ENCODE measurements at places on chromosomes 2 and 18. TPM values are rescaled to one million over a fixed set of nuclear protein-coding genes. Genes with fewer than 3 reads are reported as not detected.

MOGAT1 gene
- total RNA-seq: not detected

SALL3 gene
- not detected for total RNA-seq

TCF23 gene
- not detected for total RNA-seq

GPR155 gene
- total RNA-seq: 1.6 TPM

CFAP65 gene
- not detected for total RNA-seq

ARPC2 gene
- 428 TPM for total RNA-seq

BCL2 gene
- 2.8 TPM for total RNA-seq

GPR35 gene
- total RNA-seq: 0.14 TPM

KCNE4 gene
- total RNA-seq: 3.1 TPM

FAM237A gene
- not detected for total RNA-seq

CCDC68 gene
- total RNA-seq: 18.3 TPM

AGXT gene
- total RNA-seq: not detected
